ENCODE measurements at places on chromosomes 6 and 20.

- DNase-seq, result no peak
Measured at GRCh38 chr20:595330-596308, 14.5 kb downstream of the TCF15 start.

- no peak for DNase-seq
Measured at GRCh38 chr6:135073756-135074393, 19.3 kb upstream of the HBS1L start.

DNA sequence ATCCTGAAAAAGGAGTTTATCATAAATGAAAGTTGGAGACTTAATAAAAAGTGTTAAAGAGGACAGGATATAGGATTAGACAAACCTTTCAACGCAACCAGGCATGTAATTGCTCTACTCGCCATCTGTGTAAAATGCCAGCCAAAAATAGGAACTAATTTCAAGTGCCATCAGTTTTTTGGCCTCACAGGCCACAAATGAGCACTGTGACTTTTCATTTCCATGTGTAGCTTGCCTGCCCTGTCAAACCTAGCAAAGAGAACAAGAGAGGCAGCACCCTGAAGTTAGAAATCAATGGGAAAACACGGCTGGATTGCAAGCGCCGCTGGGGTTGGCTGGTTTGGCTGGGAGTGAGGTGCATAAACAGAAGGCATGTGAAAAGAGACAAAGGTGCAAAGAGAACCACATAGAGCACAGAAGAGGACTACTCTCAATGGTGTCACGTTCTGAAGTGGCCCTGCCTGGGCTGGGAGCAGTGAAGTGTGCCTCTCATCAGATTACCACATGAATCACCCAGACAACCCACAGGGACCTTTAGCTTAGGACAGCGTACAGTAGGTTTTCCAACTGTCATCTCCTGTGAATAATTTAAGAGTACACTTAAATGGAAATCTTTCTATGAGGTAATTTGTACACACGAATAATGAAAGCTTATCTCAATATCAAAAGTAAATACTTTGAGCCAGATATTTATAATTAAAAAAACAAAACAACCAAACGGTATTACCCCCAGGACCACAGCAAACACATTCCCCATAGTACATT is 78.0 kb upstream of the NHSL1 start:
- no peak for DNase-seq

GRCh38 chr6:5333658-5334057 is 72.3 kb downstream of the FARS2 start:
- no peak for DNase-seq

DNA sequence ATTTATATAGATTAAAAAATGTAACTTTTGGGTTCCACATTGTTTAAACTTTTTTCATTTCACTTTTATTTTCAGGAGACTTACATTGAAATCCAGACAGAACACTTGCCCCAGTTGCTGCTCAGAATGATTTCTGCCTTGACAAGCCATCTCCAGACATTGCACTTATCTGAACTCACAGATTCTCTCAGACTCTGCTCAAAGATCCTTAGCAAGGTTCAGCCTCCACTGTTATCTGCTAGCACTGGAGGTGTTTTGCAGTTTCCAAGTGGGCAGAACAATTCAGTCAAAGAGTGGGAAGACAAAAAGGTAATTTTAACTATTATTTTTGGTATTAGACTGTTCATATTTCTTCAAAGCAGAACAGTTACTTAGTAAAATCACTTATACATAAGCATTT is 58.0 kb downstream of the DOP1A start:
- DNase-seq, result no peak

- no peak for DNase-seq
Measured at GRCh38 chr6:11128608-11129007, 17.1 kb upstream of the ERVFRD-1 start.

DNA sequence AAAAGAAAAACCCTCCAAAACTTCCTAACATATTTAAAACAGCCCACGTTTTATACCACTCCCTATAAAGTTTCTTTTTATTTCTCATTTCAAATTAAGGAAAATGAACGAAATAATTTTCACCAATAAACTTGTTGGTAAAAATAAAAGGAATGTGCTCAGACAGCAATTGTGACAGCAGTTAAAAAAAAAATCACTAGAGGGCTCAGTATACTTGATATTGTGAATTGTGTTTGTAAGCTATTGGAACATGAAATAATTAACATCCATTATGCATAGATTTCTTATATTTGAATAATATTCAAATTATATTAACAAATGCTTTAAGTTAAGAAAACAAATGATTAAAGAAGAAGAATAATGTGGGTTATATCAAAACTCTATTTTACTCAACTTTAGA is 105.5 kb downstream of the ASCC3 start:
- no peak for DNase-seq

DNA sequence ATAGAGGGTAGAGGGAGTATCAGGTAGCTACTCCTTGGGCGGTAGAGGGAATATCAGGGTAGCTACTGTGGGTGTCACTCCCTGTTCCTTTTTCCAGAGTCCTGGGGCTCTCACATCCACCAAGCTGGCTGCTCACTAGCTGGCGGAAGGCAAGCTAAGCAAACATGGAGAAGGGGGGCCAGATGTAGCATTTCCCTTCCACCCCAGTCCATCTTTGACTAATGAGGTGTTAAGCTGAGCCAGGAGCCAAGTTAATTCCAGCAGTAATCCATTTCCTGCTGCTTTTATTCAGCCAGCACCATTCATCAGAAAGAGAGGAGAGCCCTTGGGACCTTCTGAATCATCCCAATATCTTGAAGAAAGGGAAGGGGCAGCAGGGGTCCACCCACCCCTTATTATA is 330.0 kb downstream of the ZFAND3 start:
- no peak for DNase-seq

DNA sequence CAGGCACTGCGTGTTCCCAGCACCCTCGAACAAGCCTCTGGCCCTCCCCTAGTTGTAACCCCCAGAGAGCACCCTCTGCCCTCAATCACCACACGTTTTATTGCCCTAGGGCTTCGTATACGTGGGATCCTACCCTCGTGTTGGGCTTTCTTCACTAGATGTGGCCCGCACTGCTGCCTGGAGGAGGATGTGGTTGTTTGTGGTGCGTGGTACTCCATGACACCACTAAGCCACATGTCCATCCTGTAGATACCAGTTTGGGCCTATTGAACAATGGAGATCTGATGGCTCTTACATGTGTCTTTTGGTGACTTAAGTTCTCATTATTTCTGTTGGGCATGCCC is 17.0 kb downstream of the SLC2A4RG start:
- no peak for DNase-seq

All from CD4-positive, alpha-beta T cell treated with Interleukin-4 for 4 hours (primary cell).